ENCODE measurements at places on chromosomes 5 and 9.

- DNase-seq: no peak
These were observed 28.3 kb downstream of the ZNF462 start for GRCh38 chr9:106891286-106891685.

GRCh38 chr5:56620903-56621677 lies 194.3 kb upstream of the MAP3K1 start:
- no peak for DNase-seq

GRCh38 chr9:101859620-101860019 lies 121.2 kb upstream of the GRIN3A start:
- DNase-seq: no peak

- DNase-seq: no peak
These were observed 512 bp downstream of the GRIN3A start for GRCh38 chr9:101737705-101738565.

DNA sequence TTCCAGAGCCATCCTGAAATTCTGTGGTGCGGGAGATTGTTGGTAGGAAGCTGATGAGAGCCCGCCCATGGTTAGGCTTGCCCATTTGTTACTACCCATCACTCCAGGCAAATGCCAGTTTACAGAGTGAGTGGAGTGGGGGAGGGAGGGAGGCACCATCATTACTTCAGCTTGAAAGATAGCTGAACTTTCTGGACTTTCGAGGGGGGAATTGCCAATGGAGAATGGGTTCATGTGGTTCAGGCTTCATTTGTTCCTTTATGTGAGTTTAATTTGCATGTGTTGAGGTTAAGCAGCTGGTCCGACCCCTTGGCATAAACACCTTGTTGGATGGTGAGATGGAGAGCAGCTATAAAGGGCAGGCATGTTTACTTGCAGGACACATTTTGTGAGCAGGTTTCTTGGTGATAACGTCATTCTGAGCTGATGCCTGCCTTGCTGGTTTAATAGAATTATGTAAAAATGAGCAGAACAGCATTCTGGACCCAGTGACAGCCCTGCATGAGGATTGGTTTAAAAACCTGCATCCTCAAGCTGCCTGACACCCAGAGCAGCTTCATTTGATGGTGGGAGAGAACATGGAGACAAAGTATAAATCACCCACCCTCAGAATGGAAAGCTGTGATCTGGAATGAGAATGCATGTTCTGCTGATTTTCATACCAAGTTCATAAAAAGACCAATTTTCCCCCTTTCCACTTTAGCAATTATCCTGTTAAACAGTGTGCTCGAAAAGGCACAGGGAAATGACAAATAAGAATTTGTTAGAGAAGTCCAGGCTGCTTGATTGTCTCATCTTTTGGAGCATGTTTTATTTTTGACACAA lies 106.3 kb downstream of the TRIO start:
- no peak for DNase-seq

DNA sequence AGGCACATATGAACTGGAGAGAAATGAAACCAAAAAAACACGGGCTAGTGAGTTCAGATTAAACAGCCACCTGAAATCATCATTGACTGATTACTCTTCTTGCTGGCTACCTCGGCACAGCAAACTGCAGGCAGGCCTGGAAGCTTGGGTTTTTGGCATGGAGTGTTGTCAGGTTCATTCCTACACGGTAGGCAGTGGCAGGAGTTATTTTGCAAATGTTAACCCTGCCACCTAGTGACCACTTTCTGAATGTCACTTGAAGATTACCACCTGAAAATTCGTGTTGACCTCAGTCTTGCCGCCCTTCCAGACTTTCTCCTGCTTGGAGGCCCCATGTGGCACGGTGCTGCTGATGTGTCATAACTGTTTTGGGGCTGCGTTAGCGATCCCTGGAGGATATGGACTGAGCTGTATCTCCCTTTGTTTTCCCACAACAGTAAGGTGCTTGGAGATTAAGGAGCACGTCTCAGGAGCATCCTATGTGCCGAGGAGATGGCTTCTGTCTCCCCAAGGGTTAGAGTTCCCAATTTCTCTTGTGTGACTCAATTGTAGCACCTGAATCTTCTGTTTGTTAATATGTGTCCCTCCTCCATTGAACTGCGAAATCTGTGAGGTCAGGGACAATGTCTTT lies 12.7 kb upstream of the CD180 start:
- no peak for DNase-seq

DNA sequence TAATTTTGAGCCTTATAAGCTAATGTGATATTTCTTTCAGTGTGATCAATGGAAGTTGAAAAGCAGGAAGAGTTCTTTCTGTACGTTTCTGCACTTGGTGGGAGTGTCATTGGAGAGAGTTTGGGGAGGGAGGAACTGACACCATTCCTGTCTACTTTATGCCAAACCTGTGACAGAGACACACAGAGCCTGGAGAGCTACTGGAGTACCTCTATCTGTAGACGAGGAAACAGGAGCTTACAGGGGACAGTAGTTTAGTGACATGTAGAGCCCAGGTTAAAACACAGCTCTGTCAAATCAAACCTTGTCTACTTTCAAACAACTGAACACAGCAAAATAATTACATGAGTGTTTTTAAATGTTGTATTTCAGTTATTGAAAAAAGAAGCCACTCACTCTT lies 103.6 kb downstream of the PDE4D start:
- no peak for DNase-seq

DNA sequence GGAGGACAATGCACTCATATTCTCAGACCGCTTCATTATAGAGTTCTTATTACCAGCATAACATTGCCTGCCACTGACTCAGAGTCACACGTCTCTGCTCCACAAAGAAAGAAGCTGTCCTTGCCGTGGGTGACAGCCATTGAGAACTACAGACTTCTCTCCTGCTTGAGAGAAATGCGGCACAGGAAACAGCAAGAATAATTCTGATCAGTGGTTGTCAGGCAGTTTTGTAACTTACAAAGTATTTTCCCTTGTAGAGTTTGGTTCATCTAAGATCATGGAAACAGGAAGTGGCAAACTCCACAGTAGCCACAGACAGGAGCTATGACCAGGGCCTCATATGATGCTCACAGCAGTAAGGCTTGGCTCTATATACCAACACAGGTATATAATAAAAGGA lies 47.0 kb downstream of the KCNV2 start:
- DNase-seq: no peak

DNA sequence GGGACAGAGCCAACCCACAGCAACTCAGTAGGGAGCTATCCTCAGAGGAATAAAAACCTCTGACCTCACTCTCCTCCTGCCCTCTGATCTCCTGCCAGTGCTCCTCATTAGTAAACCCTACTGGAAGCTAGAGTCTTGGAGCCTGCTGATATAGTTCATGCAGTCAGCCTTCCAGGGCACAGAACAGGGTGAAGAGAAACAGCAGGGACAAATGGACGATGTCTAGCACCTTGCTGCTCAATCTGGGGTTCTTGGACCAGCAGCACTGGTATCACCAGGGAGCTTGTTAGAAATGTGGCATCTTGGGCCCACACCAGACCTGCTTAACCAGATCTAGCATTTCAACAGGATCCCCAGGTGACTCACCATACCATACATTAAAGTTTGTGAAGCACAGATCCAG lies 5.5 kb upstream of the GALNT12 start:
- DNase-seq: no peak

DNA sequence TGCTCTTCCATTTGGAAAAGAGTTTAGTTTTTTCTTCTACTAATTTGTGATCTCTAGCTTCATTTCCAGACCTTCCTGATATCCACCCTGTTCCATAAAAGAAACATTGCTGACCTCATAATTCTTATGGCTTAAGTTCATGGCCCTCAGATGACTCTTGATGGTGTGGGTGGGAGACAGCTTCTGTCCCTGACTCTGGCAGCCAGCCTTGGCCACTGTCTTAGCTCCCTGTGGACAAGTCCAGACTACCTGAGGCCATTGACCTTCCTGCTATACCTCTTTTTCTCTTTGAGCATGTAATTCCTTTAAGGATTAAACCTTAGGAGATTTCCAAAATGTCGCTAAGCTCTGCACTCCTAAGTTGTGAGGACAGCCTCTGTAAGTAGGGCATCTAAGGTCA lies 101.1 kb upstream of the DAP start:
- DNase-seq: no peak
